Sigmoid colon (tissue), 7 donors: ENCODE measurements at places on chromosomes 4 and X. TPM values are rescaled to one million over a fixed set of nuclear protein-coding genes. Genes with fewer than 3 reads are reported as not detected.

Gene SPATA4
- not detected for polyA plus RNA-seq

Gene POF1B
- polyA plus RNA-seq: 69.4 TPM

Gene ADGRG2
- polyA plus RNA-seq: not detected

Gene TGIF2LX
- polyA plus RNA-seq: not detected

Gene ATP8A1
- 18.6 TPM for polyA plus RNA-seq

Gene ETDA
- not detected for polyA plus RNA-seq

Gene RWDD4
- 12.9 TPM for polyA plus RNA-seq

Gene IBSP
- polyA plus RNA-seq: not detected

Gene ARAF
- polyA plus RNA-seq: 48.0 TPM

Gene HSD17B11
- polyA plus RNA-seq: 142 TPM

Gene CENPVL2
- polyA plus RNA-seq: not detected

Gene DDIT4L
- polyA plus RNA-seq: 0.60 TPM

Gene DGKK
- polyA plus RNA-seq: not detected

Gene RAB39B
- not detected for polyA plus RNA-seq

Gene ZNF275
- polyA plus RNA-seq: 2.4 TPM

Gene GPR101
- polyA plus RNA-seq: not detected

Gene DSPP
- not detected for polyA plus RNA-seq

Gene ENPEP
- polyA plus RNA-seq: 0.73 TPM

Gene F8A3
- polyA plus RNA-seq: 4.0 TPM

Gene NHS
- 0.80 TPM for polyA plus RNA-seq

Gene ADH7
- 0.03 TPM for polyA plus RNA-seq

Gene CNKSR2
- polyA plus RNA-seq: not detected

Gene SOWAHD
- 5.3 TPM for polyA plus RNA-seq

Gene EREG
- polyA plus RNA-seq: 3.2 TPM

Gene CXCL1
- polyA plus RNA-seq: 13.2 TPM
